ENCODE measurements at places on chromosomes 3 and 15.

- no peak for DNase-seq
Measured at GRCh38 chr3:129690963-129691362, 84.5 kb upstream of the PLXND1 start.

- DNase-seq, result no peak
Measured at GRCh38 chr3:185361920-185362319, 1.0 kb upstream of the MAP3K13 start.

GRCh38 chr15:39041979-39042495 lies 477.4 kb upstream of the RASGRP1 start:
- no peak for DNase-seq

GRCh38 chr3:104711406-104711805 lies 655.3 kb upstream of the ALCAM start:
- DNase-seq, result no peak

DNA sequence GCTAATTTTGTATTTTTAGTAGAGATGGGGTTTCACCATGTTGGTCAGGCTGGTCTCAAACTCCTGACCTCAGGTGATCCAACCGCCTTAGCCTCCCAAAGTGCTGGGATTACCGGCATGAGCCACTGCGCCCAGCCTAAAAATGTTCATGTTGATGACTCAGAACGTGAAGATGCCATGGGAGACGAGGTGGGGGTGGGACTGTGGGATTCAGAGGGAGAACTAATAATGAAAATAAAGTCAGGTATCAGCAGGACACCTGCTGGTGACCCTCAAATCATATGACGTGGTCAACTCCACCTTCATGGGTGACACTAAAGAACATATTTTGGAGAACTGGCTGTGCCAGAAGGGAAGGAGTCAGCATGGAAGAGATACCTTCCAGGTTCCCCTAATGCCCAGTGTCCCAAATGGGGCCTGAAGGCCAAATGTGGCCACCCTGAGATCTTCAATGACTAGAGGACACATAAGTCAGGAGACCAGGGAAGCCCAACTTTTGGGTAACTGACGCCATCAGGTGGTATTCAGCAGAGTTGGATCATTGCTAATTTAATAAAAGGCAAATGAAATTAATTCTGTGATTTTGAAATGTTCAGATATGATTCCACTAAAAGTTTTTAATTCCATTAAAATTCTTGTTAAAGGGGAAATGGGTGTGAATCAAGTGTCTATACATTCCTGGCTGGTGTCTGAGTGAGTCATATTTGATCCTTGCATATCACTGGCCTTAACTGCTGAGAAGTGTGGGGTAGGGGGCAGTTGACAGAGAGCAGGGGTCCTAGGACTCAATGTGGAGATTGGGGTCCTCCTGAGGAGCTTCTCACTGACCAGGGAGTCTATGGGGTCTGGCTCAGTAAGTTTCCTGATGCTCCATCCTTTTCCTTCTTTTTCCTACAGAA lies 88.6 kb upstream of the GSK3B start:
- DNase-seq, result no peak

DNA sequence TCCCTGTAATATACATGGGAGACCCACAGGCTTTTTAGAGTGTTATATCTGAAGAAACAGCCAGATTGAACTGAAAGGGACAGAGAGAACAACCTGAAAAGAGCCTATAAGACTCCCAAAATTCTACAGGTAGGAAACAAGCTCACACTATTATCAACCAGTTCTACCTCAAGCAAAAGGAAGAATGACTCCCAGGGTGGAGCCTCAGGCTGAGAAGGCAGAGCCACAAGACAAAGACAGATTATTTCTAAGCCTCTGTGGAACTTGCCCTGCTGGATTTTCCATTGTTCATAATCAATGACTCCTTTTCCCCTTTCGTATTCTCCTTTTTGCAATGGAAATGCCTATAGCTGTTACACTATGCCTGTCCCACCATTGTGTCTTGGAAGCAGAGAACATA lies 95.1 kb upstream of the LMCD1 start:
- DNase-seq, result no peak

- no peak for DNase-seq
Measured at GRCh38 chr3:51773529-51774056, 5.4 kb downstream of the IQCF6 start.

- DNase-seq, result peak; percentile 9
Measured at GRCh38 chr3:127171320-127171719, 21.6 kb upstream of the PRR23E start.

- no peak for DNase-seq
Measured at GRCh38 chr3:35946121-35946853, 307.0 kb downstream of the ARPP21 start.

GRCh38 chr3:117734496-117734895 lies 1024.9 kb downstream of the TUSC7 start:
- DNase-seq, result no peak

DNA sequence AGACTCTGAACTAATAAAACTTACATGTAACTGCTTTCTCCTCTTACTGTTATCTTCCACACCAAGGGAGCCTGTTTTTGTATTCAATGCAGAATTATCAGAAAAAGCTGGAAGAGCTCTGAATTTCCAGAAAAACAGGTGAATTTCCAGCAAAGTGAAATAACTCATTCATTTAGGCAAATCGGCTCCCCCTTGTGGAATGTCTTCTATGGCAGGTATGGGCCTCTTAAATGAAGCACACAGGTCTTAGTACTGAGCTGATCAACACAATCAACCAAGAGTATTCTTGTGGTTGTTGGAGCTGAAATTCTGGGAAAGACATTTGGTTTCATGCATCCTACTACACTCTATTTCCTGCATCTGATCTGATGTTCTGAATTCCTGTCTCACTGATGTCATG lies 31.0 kb upstream of the PTPRG start:
- DNase-seq, result peak; percentile 36

DNA sequence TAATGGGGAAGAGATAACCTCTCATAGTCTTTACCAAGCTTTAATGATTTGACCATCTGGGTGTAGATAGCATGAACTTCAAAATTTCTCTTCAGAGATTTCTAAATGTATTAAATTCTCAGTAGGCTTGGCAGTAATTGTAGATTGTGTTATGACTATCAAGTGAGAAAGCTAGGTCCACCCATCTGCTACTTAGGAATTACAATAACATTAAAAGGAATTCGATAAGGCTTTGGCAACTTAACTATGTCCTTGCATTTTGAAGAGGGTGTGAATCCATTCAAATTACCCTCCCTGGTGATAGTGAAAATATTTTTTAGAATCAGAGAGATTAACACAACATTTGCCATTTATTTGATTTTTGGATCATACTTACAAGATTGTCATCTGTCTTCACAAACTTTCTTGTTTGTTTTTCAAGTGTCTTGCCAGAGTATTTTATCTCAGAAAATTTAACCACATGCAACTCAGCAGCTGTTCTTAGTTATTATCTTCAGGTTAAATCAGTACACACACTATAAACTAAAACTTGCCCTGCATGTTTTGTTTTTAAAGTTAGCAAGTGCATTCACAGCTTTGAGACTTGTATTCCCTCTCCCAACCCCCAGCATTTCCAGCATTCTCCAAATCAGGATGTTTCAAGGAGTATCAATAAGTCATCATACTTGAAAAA lies 69.6 kb upstream of the COL8A1 start:
- no peak for DNase-seq

GRCh38 chr3:20222274-20222673 lies 36.3 kb upstream of the SGO1 start:
- no peak for DNase-seq

DNA sequence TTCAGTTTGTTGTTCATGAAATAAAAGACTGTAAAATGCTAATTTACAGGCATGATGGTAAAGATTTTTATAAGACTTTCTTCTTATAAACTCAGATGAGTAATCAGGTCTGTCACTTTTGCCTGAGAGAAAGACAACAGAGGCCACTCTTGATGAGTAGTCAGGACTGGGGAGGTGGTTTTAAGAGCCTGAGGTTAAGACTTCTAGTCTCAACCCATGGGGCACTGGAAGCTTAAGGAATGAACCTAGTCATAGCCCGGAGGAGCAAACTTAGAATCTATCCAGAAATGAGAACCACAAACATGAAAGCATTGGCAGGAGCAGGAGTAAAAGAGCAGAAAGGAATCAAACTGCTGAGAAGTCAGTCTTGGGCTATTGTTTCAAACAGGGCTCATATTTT lies 846.3 kb upstream of the ARPP21 start:
- DNase-seq, result no peak

- DNase-seq, result no peak
Measured at GRCh38 chr3:183807209-183807728, 18.1 kb downstream of the MAP6D1 start.

- peak; percentile 57 for DNase-seq
Measured at GRCh38 chr15:68672781-68673205, 94.0 kb downstream of the CORO2B start.

GRCh38 chr3:163056874-163057497 lies 1560.4 kb downstream of the OTOL1 start:
- peak; percentile 42 for DNase-seq

DNA sequence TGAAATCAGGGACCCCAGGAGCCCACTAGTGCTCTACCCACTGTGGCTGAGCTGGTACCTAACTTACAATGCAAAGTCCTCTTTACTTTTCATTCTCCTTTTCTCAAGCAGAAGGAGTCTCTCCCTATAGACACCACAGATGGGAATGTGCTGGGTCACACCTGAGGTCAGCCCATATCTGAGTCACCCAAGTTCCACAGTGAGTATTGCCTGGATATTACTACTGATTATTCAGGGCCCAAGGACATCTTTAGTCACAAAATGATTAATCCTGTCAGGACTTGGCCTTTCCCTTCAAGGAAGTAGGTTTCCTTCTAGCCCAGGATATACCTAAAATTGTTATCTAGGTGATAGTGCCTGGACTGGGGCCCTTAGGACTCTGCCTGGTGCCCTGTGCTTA lies 1305.2 kb downstream of the SI start:
- DNase-seq, result no peak

GRCh38 chr15:28178290-28178689 lies 79.2 kb upstream of the OCA2 start:
- DNase-seq, result no peak

DNA sequence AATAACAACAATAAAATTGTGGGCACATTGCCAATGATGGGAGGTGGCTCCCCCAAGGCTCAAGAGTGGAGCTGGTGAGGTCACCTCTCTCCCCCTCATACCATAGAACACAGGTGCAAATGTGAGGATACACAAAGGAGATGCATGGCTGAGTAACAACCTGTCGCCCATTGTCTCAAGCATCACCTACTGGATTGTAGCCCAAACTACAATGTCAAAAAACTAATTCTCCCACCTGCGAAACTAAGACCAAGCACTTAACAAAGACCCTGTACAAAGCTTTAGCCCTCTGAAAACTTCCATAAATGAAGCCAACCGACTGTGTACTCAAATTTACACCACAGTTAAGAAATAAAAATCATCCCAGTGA lies 50.4 kb upstream of the IGSF11 start:
- DNase-seq, result peak; percentile 29

DNA sequence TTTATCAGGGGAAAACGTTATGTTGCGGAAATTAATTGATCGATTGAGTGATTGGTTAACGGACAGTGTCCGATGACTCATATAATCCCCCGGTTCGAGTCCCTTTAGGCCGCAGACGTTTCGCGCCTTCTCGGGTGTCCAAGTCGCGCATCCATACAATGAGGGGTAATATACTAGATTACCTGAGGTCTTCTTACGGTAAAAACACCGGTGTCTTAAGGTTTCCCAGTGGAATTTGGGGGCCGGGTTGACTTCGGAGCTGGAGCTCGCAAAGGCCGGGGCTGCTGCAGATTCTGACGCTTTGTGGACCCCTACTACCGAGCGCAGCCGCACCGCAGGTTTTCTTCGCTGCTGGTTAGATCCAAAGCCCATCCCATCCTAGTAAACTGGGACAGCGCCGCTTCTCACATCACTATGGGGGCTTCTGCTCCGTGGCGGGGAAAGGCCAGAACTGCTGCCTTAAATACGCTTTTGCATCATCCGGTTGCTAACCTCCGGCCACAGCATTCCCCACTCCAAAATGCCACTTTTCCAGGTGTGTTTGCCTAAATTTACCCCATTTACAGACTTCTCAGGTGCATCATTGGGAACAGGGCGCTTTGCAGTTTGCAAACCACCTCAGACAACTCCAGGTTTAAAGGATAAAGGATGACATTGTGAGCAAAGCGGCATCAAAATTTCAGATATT lies 858 bp upstream of the SACM1L start:
- DNase-seq, result peak; percentile 74

DNA sequence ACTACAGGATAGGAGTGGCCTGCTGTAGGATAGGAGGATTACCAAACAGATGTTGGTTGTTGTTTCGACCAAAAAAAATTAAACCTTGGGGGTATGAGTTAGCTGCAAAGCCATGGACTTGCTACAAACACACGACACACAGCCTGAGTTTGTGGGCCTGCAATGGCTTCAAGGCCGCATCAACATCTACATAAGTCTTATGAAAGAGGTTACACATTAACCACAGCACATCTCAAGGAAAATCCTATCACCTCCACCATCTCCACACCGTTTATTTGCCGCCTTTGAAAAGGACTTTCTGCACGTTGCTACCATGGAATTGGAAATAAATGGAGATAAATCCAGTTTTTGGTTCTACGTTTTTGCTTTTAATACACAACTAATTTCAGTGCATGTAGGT lies 23.0 kb downstream of the LRIG1 start:
- DNase-seq, result peak; percentile 6

DNA sequence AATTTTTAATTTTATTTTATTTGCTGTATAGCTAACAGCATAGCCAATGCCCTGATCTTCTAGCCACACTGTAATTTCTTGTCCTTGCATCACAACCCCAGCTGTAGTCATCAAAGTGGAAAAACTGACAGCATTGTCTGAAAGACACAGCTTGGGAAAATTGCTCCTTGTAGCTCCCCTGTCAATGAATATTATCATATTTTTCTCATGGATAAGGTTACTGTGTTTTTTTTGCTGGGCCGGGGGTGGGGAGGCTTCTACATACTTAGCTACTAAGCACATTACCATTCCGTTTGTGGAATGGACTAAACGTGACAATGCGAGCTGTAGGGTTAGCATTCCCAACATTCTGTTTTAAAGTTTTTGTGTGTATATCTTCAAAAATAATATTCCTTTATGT lies 381.3 kb downstream of the TIGIT start:
- no peak for DNase-seq

DNA sequence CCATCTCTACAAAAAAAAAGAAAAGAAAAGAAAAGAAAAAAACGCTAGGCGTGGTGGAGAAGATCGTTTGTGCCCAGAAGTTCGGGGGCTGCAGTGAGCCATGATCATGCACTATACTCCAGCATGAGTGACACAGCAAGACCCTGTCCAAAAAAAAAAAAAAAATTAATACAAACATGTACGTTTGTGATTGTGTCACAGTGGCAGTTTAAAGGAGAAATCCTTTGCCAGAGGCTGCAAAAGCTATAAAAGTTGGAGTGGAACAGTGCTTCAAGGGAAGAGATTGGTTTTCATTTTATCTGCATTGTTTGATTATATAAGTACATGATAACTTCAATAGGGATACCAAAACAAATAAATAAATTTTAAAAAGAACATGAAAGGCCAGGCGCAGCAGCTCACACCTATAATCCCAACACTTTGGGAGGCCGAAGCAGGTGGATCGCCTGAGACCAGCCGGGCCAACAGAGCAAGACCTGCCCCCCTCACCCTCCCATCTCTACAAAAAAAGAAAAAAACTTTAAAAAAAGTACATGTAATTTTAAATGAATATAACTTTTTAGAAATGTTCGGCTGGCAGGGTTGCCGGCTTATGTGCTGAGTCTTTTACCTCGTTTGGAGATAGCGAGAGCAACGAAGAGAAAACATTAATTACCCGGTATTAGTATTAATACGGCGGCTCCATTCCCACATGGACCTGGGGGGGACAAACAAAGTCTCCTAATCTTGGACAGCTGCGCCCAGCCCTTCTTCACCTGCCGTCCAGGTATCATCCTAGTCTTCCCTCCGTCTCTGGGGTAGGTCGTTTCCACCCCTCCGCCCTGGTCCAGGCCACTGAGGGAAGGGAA lies 573 bp upstream of the DIS3L start:
- DNase-seq, result no peak

All from H9 (cell line).